ENCODE measurements at places on chromosomes 3 and 15. TPM values are rescaled to one million over a fixed set of nuclear protein-coding genes. Genes with fewer than 3 reads are reported as not detected.

Gene PDZRN3
- 2.0 TPM for total RNA-seq

Gene DUOX1
- 44.4 TPM for total RNA-seq

Gene EAF2
- total RNA-seq, result 2.4 TPM

Gene GOLGA8G
- total RNA-seq, result 3.5 TPM

Gene CYP1A1
- total RNA-seq, result 1.7 TPM

Gene RASGRF1
- total RNA-seq, result 0.33 TPM

Gene ARIH2
- 194 TPM for total RNA-seq

Gene CHST2
- 17.0 TPM for total RNA-seq

Measured in mammary epithelial cell (primary cell).